ENCODE measurements at places on chromosomes 5 and 9. TPM values are rescaled to one million over a fixed set of nuclear protein-coding genes. Genes with fewer than 3 reads are reported as not detected.

Gene FIBCD1
- polyA plus RNA-seq: 0.05 TPM

- peak; percentile 6 for DNase-seq
Observed at GRCh38 chr5:106875591-106876297, 795.0 kb downstream of the EFNA5 start.

DNA sequence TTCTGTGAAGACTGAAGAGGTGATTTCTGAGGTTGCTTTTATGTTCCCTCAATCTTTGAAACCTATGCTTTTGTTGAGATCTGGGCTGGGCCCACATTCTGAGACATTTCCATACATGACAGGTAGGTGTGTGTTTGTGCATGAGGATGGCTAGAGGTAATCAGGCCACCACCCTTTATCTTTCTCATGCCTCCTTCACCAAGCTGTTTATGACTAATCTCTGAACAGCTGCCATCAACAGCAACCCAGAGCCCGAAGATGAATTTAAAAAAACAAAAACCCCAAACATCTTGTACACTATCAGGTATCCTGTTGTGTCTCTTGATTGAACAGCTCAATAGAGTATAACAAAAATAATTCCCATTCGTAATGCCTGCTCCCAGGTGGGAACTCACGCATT lies 12.6 kb upstream of the C5orf46 start:
- DNase-seq: no peak

Gene BRD3
- 14.5 TPM for polyA plus RNA-seq

Gene ETF1
- polyA plus RNA-seq: 54.8 TPM

Data from thymus (tissue), 14 donors.